ENCODE measurements at places on chromosomes 3 and 15.

DNA sequence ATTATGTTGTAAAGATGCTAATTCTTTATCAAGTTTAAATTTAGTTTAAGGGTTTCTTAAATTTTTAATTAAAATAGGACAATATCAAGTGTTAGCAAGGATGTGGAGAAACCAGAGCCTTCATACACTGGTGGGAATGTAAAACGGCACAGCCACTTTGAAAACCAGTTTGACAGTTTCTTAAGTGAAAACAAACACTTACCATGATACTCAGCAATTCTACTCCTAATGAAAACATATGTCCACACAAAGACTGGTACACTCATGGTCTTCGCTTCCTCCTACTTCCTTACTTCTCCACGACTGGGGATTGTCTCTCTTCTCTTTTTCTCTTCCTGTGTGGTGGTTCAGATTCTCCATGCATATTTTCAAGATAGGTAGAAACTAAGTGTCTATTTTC, 9.2 kb downstream of the SKIC8 start:
- DNase-seq: no peak

GRCh38 chr3:62550439-62550838, 177.1 kb upstream of the FEZF2 start:
- DNase-seq: no peak

- no peak for DNase-seq
Measured at GRCh38 chr3:190607021-190607420, 93.1 kb downstream of the IL1RAP start.

DNA sequence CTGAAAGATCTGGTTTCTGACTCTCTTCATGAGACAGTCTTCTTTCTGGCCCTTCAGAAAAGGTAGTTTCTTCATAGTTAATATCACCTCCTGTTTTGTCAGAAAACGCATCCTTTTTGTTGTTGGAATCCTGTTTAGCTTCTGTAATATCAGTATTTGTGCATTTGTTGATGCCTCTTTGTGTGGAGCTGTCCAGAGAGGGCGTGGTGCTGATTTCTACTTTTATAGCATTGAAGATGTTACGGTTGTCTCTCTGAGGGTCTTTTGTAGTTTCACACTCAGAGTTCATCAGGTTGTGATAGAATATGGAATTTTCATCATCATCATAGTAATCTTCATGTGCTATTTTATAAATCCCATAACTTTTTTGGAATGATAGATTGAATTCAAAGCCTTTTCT, 8.9 kb downstream of the GPR149 start:
- DNase-seq: no peak

- DNase-seq: peak; percentile 63
Measured at GRCh38 chr15:74053941-74054529, 28.3 kb downstream of the GOLGA6A start.

GRCh38 chr3:196821806-196822355, 45.8 kb upstream of the SENP5 start:
- DNase-seq: no peak

DNA sequence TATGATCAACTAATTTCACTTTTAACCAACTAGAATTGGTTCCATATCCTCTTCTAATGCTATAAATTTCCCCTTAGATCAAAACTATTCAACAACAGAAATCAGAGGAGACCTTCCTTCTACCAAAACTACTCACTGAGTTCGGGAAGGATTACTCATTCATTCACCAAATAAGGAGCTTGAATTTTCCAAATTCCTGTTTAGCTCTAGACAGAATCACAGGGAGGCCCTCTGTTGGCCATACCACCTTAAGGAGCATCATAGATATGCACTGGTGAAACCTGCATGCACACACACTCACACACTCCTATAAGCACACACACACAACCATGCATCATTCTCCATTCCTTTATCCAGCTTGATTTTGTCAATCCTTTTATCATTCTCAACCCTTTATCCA, 49.0 kb downstream of the SUCLG2 start:
- DNase-seq: no peak

DNA sequence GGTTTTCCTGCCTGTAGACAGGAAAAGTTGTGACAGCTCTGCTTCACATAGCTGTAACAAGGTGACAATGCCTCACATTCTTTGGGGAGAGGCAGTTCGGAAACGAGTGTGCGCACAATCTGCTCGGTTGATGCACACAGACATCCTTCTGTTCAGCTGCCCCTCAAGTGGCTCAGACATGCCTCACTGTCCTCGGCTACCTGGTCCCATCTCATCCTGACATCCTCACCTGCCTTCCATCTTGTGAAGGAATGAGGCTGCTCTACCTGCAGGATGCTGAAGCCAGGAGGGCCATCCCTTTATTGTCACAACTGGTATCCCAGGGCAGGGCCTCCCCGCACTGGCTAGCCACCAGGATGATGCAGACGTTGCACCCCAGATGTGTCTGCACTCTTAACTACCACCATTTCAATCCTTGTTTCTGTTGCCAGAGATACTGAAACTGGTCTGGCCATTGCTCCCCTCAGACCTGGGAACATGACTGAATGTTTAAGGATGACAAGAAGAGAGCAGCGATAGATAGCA, 19.4 kb downstream of the SRPRB start:
- DNase-seq: no peak

GRCh38 chr3:16392717-16393116, 120.8 kb downstream of the RFTN1 start:
- DNase-seq: no peak

DNA sequence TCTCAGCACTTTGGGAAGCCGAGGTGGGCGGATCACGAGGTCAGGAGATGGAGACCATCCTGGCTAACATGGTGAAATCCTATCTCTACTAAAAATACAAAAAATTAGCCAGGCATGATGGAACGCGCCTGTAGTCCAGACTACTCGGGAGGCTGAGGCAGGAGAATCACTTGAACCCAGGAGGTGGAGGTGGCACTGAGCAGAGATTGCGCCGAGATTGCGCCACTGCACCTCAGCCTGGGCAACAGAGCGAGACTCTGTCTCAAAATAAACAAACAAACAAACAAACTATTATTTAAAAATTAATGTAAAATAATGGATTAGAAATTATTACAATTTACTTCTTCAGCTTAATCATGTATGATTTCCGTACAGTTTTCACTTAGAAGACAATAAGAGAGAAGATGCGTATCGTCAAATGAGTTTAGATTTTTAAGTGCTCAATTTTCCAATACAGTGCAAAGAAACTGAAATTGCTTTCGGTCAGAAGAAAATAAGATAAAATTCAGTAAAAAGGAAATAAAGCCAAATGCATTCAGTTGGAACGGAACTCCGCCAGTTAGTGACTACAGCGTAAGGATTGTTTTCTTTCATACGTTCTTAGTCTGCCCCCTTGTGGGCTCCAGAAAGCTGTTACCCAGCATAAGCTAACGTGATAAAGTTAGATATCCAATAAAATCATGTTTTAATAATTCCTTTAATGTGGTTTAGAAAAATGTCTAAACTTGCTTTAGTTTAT, 24.8 kb downstream of the AADAC start:
- peak; percentile 17 for DNase-seq

- no peak for DNase-seq
Measured at GRCh38 chr3:16429086-16429485, 84.4 kb downstream of the RFTN1 start.

DNA sequence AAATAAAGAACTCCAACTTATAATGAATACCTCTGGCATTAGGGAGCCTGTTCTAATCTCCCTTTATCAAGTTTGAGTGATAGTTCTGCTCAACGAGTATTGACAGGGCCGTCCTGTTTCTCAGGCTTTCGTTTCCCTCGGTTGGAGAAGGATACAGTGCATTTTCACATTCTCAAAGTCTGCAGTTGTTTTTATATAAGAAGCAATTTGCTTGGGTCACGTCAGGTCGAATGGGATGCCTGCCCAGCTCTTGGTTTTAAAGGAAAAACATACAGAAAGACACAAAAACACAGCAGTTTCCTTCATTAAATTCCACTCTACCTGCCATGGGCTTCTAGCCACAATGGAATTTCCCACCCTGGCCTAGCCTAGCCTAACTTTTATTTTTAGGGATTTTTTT, 366.3 kb downstream of the TIGIT start:
- no peak for DNase-seq

DNA sequence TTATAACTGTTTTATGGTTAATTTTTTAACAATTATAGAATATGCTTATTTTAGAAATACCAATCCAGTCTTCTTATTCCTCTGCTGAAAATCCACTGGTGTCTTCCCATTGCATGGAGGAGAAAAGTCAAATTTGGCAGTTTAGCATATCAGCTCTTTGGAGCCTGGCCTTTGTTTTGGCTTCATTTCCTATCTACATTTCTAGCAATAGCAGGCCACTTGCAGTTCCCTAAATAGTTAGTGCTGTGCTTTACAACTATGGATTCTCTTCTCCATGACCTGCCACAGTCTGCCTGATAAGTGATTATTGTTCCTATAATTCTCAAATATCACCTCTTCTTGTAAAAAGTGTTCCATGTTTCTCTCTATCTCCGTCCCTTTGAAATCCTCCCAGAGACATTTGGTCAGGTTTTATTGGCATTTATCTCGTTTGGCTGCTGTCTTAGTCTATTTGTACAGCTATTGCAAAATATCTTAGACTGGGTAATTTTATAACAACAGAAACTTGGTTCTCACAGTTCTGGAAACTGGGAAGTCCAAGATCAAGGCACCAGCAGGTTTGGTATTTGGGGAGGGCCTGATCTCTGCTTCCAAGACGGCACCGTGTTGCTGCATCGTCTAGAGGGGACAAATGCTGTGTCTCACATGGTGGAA, 8.2 kb upstream of the SEC22A start:
- DNase-seq: no peak

GRCh38 chr3:21449738-21450137, 301.3 kb downstream of the ZNF385D start:
- no peak for DNase-seq

DNA sequence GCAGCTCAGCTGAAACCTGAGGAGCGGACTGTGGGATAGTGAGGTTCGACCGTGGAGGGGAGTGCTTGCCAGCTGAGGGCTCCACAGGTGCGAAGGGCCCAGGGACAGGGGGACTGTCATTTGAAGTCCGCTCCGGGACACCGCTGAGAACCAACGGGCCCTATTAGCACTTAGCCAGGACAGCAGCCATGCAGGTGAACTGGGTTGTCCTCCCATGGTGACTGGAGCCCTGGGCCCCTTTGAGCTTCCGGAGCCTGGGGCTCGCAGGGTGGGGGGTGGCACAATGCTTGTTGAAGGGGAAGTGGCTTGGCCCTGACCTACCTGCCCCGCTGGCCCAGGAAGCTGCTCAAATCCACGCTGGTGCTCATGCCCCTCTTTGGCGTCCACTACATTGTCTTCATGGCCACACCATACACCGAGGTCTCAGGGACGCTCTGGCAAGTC, 24.7 kb downstream of the PTH1R start:
- DNase-seq: no peak

GRCh38 chr3:120170223-120170622, 76.0 kb upstream of the GSK3B start:
- no peak for DNase-seq

GRCh38 chr3:187456250-187456649, 88.1 kb downstream of the RTP4 start:
- DNase-seq: no peak

DNA sequence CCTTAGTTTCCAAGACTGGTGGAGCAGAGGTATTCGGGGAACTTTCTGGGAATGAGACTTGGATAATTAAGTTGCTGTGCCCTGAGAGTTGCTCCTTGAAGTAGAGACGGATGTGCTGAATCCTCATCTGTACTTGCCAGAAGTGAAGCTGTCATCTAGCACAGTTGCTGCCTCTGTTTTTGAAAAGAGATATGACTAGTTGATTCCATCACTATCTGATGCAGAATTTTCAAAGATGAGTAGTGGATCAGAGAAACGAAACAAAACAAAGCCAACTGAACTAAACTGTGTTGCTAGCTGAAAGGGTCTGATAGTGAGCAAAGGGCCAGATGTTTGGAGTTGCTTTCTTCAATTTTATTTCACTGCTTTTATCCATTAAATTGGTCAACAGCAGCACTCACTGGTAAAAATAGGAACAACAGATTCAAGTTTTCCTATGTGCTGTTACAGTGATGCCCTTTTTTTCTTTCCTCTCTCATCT, 52.7 kb downstream of the MITF start:
- DNase-seq: no peak

DNA sequence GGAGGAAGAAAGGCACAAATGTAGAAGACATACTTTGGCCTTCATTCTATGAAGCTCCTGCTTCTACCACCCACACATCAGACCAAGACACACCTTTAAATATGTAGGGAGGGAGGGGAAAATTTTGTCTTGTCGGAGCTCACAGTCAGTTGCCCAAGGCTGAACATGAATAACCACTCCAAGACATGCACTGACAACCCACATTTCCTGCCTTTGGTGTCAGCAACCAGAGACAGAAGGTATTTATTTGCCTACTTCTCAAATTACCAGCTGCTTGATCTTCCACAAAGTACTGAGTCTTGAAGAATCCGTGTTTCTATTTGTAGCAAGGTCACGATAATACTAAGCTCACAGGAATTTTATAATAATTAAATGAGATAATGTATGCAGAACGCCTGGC, 169.7 kb downstream of the KCNMB2 start:
- no peak for DNase-seq

GRCh38 chr15:93649691-93650235, 560.8 kb upstream of the RGMA start:
- DNase-seq: no peak

- DNase-seq: no peak
Measured at GRCh38 chr15:83747050-83747717, 93.3 kb downstream of the ADAMTSL3 start.

- no peak for DNase-seq
Measured at GRCh38 chr3:13498354-13499060, 18.4 kb downstream of the HDAC11 start.

DNA sequence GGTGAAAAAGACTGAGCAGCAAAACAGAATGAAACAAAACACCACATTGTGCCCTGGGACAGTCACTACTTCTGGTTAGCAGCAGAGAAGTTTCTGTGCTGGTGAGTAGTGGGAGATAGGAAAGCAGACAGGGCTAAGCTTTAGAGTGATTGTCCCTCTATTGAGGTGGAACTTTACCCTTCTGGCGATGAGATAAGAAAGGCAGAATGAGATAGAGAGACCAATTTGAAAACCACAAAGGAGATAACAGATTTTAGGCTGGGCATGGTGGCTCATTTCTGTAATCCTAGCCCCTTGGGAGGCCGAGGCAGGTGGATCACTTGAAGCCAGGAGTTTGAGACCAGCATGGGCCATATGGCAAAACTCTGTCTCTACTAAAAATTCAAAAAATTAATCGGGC, 208.5 kb downstream of the TBL1XR1 start:
- DNase-seq: no peak

DNA sequence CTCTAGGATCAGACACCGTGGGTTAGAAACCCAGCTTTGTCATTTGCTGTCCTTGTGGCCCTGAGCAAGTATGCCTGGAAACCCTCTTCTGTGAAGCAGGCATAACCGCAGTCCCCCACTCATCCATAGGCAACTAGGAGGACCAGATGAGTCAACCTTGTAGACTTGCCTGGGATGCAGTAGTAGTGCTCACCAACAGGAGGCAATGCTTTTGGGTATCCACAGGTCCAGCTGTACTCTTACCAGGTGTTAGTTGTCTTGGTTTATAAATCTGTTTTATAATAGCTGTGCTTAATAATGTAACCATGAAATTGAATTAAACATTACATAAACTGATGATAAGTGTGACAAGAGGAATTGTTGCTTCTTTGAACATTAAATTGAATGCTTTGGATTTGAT, 389.3 kb downstream of the IL20RB start:
- DNase-seq: no peak
